ENCODE measurements at places on chromosomes 16 and 17.

DNA sequence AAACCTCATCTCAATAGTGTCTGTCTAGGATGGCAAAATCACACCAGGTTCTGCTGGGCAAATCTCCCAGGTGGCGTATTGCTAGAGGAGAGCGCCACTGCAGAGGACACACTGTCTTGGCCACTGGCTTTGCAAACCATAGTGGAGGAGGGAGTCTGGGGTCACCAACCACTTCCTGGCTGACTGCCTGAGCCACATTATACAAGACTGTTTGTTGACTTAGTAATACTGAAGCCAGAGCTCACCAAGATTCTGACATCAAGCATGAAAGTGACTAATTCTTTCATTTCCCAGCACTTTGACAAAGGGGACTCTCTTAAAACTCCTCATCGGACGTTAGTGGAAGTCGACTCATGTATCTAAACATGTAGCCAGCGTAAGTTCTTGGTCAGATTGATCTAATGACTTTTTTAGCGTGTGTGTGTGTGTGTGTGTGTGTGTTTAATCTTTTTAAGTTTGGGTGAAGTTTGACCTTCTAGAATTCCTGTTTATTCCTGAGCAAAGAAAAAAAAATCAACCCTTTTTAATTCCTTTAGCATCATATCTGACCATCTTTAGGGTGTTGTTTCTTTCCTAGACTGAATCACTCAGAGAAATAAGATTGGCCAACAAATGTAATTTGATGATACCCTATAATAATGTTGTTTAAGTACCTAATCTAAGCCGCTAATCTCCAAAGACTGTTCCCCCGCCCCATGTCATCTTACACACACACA lies 13.7 kb downstream of the PITPNC1 start:
- peak; percentile 31 for DNase-seq

GRCh38 chr16:6493555-6493954 lies 839.1 kb upstream of the RBFOX1 start:
- no peak for DNase-seq

- no peak for DNase-seq
Measured at GRCh38 chr16:85913141-85913601, 14.2 kb downstream of the IRF8 start.

DNA sequence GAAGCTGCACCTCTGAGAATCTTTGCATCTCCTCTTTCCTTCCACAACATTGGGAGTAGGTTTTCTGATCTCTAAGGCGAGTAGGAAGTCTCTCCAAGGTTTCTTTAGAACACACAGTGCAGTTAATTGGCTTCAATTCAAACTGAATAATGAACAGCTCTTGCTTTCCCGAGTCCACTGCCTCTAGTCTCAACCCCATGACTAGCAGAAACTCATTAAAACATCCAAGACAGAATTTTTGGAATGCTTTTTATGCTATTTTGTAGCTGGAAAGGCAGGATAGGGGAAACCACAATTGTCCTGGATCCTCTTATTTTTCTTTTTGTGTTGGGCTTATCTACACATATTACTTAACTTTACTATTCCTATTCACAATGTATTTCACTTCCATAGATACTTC lies 206.6 kb downstream of the CDH8 start:
- DNase-seq = no peak

GRCh38 chr17:69540356-69540755 lies 125.9 kb downstream of the MAP2K6 start:
- no peak for DNase-seq

- DNase-seq = no peak
Measured at GRCh38 chr17:512926-513325, 160.3 kb upstream of the RPH3AL start.

DNA sequence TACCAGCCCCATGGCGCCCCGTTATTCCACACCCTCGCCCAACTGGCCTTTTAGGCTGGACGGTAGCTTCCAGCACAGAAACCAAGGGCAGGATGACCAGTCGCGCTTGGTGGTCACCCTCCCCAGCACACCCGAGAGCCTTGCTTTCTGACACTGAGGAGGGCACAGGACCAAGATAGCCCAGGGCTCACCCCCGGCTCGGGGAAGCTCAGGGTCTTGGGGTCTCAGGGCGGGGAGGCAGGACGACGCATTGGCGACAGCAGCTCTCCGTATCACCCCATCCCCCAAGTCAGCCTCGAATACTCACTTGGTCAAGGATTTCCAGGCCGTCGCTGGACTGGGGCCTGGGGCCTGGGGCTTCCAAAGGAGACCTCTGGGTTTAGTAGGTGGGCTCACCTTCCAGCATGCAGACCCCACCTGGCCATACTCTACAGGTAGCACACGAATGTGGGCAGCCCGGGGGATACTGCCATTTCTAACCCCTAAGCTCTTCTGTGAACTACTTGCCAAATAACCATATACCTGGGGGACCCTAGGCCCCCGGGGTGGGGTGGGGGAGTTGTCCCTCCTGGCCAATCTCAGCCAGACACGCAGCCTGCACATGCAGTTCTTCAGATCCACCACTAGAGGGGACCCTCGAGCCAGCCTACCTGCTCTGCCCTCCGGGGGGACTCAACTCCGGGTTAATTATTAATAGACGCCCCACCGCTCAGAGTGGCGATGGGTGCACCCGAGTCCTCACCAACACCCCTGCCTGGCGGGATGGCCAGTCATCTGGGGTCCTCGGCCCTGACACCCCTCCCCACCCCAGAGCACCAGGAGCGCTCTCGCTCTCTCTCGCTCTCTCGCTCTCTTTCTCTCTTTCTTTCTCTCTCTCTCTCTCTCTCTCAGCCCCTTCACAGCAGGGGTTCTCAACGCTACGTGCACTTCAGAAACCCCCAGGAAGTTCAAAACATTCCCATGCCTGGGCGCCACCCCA lies 30.0 kb downstream of the TBC1D16 start:
- no peak for DNase-seq

DNA sequence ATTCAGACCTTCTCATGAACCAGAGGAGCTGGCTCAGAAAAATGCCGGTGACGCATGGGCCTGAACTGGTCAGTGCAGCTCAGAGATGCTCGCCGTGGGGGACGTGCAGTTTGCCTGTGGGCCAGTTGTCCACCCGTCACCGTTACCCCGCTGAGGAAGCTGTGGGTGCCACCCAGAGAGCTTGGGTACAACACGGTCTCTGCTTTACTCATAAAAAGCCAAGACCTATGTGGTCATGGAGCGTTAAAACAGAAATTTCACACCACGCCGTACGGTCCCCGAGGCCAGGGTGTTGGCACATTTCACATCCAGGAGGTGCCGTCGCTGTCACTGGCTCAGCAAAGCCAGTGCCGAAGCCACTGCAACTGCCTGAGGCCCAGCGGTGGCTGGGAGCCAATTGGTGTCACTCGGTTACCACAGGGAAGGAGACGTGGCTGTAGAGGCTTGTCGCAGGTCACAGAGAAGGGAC lies 120.9 kb downstream of the METRNL start:
- DNase-seq = no peak

GRCh38 chr17:79939755-79940458 lies 95.8 kb downstream of the TBC1D16 start:
- no peak for DNase-seq

GRCh38 chr16:19439483-19439882 lies 21.8 kb downstream of the TMC5 start:
- DNase-seq = no peak

GRCh38 chr17:68763562-68763961 lies 162.4 kb upstream of the FAM20A start:
- DNase-seq = no peak

- DNase-seq = no peak
Measured at GRCh38 chr17:76947309-76947708, 79.1 kb downstream of the MGAT5B start.

- DNase-seq = no peak
Measured at GRCh38 chr17:59423903-59424302, 92.4 kb downstream of the YPEL2 start.

DNA sequence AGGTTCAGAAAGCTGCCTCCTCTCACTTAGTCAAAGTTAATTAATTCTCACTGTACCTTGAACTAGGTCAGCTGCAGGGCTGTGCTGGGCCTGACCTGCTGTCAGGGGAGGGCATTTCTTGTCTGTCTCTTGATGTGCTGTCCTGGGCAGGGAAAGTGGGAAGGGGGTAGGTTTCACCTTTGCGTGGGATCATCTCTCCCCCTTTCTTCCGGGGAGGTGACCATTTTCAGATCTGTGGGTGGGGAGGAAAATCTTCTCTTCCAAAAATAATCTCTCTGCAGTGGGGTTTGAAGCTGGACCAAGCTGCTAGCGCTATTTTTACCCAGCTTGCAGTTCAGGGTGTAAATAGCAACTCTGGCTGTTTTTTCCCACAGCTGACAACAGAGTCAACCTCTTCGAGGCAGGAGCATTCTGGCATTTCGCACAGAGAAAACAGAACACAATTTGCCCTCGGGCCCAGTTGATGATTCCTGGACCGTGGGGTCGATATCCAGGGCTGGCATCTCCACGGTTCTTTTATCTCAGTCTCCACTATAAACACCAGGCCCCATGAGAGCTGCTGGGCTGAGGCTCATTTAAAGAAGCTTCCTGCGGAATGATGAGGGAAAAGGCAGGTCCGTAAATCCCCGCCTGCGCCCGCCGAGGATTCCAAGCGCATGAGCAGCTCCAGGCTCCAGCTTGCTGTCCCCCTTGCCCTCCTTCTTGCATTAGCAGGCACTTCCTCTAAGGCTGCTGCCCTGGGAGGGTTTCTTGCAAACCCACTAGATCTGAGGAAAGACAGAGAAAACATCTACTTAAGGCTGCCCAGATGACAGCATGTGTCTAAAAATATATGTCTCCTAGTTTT lies 93.9 kb downstream of the YPEL2 start:
- DNase-seq = no peak

DNA sequence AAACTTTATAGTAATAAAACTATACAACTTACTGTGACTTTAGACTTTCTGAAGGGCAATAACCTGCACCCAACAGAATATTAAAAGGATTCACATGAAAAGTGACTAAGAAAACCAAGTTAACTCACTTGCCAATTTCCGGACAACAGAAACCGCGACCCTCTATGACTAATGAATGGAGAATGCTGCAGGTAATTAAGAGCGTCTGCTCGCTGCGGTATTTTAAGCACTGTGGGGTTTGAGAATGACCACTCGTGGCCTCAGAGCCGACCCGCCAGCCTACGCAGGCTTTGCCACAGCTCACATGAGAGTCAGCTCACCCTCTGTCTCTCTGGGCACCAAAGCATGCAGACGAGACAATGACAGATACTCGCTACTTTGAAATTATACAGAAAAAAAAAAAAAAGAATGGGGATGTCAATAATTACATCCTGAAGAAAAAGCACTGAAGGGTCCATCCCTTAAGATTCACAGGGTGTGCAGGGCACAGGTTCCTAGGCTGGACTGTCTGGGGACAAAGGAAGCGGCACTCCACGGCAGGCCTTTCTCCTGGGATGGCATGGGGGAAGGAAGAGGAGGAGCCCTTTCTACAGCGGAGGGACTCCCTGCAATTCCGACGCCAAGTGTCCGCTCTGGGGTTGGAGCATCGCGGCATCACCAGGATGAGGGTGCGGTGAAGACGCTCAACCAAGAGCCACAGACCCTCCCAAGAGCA lies 35.0 kb downstream of the ZCCHC14 start:
- DNase-seq = peak; percentile 91

GRCh38 chr16:47600376-47600775 lies 139.2 kb downstream of the PHKB start:
- no peak for DNase-seq

DNA sequence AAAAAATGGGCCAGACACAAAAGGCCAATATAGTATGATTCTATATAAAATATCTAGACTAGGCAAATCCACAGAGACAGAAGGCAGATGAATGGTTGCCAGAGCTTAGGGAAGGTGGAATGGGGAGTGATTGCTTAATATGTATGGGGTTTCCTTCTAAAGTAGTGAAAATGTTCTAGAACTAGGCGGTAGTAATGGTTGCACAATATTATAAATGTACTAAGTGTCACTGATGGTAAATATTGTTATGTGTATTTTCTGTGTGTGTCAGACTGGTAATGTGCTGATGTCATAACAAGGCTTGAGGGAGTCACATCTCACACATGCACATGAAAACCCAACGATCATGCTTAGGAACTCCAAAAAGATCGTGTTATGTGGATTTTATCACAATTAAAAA lies 106.9 kb upstream of the SIAH1 start:
- no peak for DNase-seq

GRCh38 chr17:34161690-34162089 lies 93.4 kb upstream of the CCL2 start:
- no peak for DNase-seq

DNA sequence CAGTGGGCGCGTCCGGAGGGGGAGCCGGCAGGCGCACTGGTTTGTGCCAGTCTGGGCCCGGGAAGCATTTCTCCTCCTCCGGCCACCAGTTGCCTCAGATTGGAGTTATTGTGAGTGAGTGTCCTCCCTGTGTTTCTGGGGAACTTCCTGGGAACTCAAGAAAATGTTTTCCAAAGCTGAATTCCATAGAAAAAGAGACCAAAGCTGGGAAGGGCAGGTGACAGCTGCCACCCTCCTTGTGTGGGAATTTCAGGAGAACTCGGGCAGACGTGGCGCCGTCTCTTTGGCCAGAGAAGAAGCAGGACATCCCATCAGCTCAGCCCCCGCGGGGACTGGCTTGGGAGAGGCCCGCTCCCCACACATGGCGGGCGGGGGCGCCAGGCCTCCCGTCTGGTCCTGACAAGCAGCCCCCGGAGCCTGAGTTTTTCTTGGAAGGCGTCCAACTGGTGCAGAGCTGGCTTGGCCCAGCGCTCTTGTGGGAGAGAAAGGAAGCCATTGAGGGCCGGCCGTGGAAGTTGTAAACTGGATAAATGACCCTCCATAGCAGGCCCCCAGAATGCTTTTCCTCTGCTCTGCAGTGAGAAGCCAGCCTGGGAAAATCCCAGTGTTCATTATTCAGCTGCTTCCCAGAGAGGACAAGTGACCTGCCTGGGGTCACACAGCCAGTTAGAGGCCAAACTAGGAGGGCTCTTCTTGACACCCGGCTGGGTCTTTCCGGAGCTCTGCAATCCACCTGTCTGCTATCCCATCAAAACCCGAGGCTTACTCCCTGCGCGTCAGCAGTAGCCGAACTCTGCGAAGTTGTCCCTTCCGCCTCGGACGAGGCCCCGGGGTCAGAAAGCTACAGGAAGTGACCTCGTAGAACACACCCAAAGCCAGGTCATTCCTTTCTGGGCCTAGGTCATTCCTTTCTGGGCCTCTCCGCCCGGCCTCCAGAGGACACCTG lies 39.2 kb upstream of the GSE1 start:
- DNase-seq = no peak

GRCh38 chr17:27322026-27322425 lies 28.1 kb downstream of the WSB1 start:
- no peak for DNase-seq

DNA sequence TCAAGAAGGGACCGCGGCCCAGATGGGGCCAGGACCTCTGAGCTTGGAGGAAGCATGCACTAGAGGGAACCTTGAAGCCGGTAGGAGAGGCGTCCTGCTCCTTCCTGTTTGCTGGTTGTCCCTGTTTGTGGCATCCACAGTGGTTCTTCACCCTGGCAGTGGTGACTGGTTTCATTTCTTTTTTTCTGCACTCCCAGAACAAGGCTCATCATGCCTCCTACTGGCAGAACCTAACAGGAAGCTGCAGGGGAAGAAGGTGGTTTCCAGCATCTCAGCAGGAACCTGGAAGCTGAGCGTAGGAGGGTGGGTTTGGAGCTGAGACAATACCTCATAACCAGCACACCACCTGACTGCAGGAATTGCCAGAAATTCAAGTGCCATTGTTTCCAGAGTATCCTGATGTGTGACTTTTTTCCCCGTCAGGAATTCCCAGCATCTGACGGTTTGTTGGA lies 5.8 kb downstream of the TMEM231 start:
- no peak for DNase-seq

- DNase-seq = no peak
Measured at GRCh38 chr17:4901648-4902344, 1.1 kb downstream of the CHRNE start.

GRCh38 chr17:41163828-41164227 lies 3.3 kb upstream of the KRTAP4-4 start:
- no peak for DNase-seq

- DNase-seq = no peak
Measured at GRCh38 chr16:69193855-69194254, 6.9 kb downstream of the SNTB2 start.
